ENCODE measurements at places on chromosomes 5 and 9.

GRCh38 chr9:133957328-133957727 lies 34.8 kb downstream of the VAV2 start:
- no peak for DNase-seq

GRCh38 chr9:88990729-88991065 lies 571 bp upstream of the S1PR3 start:
- DNase-seq = no peak

- no peak for DNase-seq
Observed at GRCh38 chr5:66717455-66718373, 121.5 kb downstream of the MAST4 start.

- no peak for DNase-seq
Observed at GRCh38 chr5:21573416-21574314, 1279.5 kb downstream of the CDH12 start.

GRCh38 chr5:108061941-108062340 lies 320.0 kb downstream of the FBXL17 start:
- DNase-seq = peak; percentile 76

DNA sequence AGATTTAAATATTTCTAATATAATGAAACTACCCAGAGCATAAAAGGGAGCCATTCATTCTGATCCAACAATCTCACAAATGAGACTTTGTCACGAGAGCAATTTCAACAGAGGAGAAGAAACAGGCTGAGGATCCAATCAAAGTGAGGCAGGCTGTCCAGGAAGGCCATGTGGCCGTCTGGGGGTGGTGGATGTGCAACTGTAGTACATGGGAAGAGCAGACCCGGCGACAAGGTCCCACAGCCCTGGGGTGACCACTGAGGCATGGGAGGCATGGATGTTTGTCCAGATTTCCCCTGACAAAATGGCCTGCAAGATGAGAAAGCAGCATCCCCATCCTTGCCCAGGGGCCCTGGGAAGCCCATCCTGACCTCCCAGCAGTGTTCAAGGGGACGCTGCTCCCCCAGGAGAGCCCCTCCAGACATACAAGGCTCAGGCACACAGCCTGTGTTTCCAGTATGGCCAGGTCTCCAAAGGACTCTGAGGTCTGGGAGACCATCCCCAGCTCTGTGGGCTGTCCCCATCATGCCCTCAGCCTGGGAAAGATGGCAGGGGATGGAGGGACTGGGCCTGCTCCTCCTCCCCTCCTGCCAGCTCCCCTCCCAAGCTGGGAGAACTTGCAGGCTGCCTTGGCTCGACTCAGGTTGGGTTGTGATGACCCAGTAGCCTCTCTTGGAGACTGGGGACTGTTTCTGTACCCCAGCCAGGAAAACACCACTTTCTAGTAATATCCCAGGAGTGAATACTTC lies 27.5 kb upstream of the FCN2 start:
- no peak for DNase-seq

DNA sequence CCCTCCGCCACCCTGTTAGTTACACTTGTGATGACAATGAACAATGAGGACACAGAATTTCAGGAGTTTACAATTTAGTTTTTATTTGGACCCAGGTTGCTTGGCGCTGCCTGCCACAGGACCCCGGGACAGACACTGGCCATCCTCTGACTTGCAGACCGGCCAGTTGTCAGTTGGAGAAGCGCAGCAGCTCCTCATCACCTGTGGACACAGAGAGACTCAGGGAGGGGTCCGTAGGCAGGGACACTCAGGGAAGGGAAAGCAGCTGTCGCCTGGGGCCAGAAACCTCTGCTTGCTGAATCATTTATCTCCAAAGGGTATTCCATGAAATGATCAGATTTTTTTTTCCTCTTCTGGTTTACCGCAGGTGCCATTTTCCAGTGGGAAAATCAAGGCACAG lies 18.0 kb downstream of the AMBP start:
- no peak for DNase-seq

DNA sequence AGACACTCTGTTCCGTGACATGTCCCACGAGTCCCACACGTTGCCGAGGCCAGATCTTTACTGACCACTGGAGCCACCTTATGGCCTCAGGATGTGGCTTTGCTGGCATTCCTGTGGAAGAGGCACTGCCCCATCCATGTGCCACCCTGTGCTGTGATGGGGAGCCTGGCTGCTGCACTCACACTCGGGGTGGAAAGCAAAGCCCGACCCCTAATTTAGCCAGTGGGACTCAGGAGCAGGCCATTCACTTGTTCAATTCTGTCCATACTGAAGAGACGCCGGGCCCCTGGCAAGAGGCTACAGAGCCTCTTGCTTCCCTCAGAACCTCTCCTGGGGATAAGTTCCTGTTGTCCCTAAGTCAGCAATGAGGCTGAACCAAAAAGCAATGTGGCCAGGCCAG lies 18.6 kb upstream of the CEP72 start:
- DNase-seq = no peak

- no peak for DNase-seq
Observed at GRCh38 chr9:34741628-34742027, 31.7 kb upstream of the CCL21 start.

GRCh38 chr5:147557876-147558745 lies 48.2 kb upstream of the DPYSL3 start:
- DNase-seq = peak; percentile 50

GRCh38 chr5:179348843-179349242 lies 3.6 kb upstream of the ADAMTS2 start:
- no peak for DNase-seq

DNA sequence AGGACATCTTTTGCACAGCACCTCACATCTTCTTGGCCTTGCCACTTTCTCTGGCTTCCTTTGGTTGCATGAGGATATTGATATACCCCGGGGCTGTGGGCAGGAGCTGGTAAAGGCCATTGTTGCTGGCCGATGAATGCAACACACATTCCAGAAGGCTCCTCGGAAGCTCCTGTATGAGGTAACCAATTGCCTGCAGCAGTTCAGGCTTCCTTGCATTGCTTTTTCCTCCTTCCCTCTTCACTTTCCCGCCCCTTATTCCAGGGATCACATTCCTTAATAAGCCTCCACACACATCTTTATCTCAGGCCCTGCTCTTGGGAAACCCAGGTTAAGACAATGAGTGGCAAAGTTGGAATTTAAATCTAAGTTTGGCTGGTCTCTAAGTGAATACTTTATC lies 505.4 kb upstream of the CLINT1 start:
- DNase-seq = no peak

- DNase-seq = no peak
Observed at GRCh38 chr5:78983601-78984438, 1.3 kb downstream of the ARSB start.

GRCh38 chr9:135249711-135250110 lies 162.2 kb downstream of the OLFM1 start:
- no peak for DNase-seq

DNA sequence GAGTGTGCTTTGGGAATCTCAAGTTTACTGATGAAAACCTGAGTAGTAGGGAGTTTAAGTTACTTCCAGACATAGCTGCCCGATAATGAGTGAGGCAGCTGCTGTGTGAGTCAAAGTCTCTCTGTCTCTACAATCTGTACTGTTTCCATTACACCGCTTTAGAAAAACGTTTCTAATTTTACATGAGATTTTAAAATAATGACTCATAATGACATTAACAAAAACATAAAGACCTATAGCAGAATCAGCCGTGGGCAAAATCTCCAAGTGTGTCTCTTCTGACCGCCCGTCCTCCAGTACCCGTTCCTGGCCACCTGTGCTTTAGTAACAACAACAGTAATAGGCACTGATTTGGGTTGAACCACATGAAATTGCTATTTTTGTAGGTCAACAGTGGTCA lies 69.6 kb upstream of the PRRC1 start:
- DNase-seq = peak; percentile 56

DNA sequence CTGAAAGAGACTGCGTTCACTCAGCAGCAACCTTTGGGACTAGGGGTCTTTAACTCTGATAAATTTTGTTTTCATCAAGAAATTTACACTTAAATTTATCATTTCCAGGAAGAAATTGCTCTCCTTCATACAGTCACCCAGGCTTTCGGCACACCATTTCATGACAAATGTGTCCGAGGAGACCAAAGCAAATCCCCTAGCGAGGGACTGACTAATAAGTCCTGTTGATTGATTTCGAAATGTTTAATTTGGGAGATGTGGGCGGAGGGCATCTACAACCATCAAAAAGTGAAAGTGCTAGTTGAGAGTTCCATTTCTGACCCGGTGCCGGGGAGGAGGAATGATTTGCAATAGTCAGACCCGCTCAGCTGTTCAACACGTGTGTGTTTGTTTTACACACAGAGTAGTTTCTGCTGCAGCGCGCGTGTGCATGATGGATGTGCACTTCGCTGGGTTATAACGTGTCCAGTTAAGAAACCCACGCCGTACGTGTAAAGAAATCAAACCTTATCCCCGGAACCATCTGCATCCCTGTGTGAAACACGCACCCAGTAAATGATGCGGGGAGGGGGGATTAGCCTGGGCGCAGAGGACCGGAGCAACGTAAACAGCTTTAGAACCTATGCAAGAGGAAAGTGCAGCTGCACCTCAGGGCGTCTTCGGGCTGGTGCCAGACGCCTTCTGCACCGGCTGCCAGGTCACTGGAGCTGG lies 845 bp upstream of the NR4A3 start:
- peak; percentile 75 for DNase-seq

GRCh38 chr5:94244921-94245320 lies 373.5 kb downstream of the KIAA0825 start:
- no peak for DNase-seq

GRCh38 chr9:91914404-91914803 lies 35.6 kb downstream of the ROR2 start:
- no peak for DNase-seq

- no peak for DNase-seq
Observed at GRCh38 chr5:139746691-139747582, 48.7 kb upstream of the PSD2 start.

DNA sequence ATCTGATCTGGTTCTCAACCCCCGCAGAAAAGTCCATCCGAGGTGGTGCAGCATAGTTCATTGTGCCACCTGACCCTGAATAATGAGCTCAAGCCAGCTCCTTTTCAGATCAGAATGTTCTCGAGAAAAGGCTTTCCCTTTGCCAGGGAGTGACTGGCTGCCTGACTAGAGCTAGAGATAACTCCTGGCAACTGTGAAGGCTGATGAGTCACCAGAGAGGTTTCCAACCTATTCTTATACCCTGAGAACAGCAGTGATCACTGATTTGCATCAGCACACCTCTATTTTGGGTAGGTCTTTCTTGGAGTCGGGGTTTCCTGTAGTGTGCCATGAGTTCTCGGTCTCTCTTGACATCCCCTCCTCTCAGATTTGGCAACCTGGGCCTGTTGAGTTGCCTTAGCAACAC lies 127.9 kb downstream of the PIK3R1 start:
- DNase-seq = peak; percentile 92

DNA sequence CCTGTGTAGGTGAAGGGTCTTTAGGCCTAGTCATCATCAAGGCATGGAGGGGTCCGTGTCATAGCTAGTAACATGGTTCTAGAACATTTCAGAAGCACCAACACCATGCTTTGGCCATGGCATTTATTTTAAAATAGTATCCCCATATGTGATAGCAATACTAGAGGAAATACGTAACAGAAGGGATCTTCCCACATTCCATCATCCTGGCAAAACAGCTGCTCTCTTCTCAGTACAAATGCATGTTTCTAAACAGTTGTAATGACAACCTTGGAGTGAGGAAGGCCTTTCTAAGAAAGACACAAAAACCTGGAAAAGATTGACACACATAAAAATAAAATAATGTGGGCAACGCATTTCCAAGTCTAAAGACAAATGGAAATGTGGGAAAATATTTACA lies 97.6 kb downstream of the GADD45G start:
- no peak for DNase-seq

DNA sequence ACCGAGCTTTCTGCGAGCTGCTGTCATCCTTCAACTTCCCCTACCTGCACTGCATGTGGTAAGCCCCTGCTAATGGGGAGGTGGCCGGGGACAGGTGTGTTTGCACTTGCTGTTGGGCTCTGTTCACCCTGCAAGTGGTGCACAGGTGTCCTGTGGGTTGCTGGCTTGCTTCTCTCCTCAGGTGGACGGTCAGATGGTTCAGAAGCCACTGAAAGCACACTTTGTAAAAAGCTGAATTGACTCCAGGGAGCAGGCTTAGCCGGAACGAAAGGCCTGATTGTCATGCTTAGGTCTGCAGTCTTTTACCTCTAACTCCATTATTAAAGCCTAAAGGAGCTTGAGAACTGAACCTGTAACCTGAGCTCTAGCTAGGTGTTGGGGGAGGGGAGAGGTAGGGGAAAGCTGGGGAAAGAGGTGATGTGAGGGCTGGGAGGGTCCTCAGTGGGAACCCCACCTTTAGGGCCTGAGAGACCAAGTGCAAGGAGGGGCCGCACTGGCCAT lies 37.6 kb downstream of the ACER2 start:
- DNase-seq = no peak

DNA sequence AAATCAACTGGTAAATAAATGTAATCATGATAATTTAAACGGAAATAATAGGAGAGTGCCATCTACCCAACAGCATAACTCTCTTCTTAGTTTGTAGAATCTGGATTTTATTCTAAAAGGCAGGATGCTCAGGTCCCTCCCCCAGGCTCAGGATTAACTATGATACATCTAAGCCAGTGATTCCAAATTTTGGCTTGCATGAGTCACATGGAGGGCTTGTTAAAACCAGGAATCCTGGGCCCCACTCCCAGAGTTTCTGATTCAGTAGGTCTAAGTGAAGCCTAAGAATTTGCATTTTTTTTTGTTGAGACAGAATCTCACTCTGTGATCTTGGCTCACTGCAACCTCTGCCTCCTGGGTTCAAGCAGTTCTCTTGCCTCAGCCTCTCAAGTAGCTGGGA lies 62.3 kb upstream of the ZFR start:
- peak; percentile 93 for DNase-seq

DNA sequence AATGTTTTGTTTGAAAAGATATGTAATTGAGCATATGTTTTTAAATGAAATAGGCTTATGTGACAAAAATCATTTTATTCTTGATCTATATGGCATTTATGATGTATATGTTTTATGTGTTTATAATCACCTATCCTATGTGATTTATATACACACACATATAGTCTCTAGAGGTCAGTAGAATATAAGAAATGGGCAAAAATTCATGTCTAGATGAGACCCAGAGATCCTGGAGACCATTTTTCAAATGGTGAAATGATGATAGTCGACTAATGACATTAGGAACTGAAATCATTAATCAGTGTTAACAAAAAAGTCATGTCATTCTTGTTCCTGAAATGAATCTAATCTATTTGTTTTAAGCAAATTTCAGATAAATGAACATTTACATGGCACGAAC lies 709.2 kb upstream of the WWC1 start:
- DNase-seq = peak; percentile 40
